Thoracic aorta endothelial cell (primary cell): ENCODE measurements at places on chromosomes 6 and 20. TPM values are rescaled to one million over a fixed set of nuclear protein-coding genes. Genes with fewer than 3 reads are reported as not detected.

Gene TBX18
- total RNA-seq: 39.7 and 41.4 TPM in 2 replicates

Gene TBXT
- total RNA-seq: not detected in 2 replicates

Gene KHDC1L
- not detected in 2 replicates for total RNA-seq

Gene VSX1
- not detected in 2 replicates for total RNA-seq

Gene FAM162B
- 0.13 and 0.36 TPM in 2 replicates for total RNA-seq

Gene GPR63
- under 0.01 and 0.36 TPM in 2 replicates for total RNA-seq

Gene EPHA7
- total RNA-seq: 0.40 and 0.50 TPM in 2 replicates

Gene NRN1
- total RNA-seq: 8.6 and 65.9 TPM in 2 replicates

Gene KCNG1
- total RNA-seq: 0.40 and 1.5 TPM in 2 replicates

Gene CEP57L1
- total RNA-seq: 35.9 and 42.3 TPM in 2 replicates

Gene ATP6V1G2
- total RNA-seq: 0.50 and 0.53 TPM in 2 replicates

Gene RAMACL
- total RNA-seq: 6.0 and 8.7 TPM in 2 replicates

Gene PSORS1C2
- total RNA-seq: not detected in 2 replicates

Gene HLA-DMB
- 0.27 and 0.50 TPM in 2 replicates for total RNA-seq

Gene PRSS35
- 0.07 and 0.27 TPM in 2 replicates for total RNA-seq

Gene KIFC1
- total RNA-seq: 48.7 and 75.7 TPM in 2 replicates

Gene OR2H1
- total RNA-seq: not detected in 2 replicates
